ENCODE measurements at places on chromosomes 3 and 15.
A peak's percentile ranks its signal among the peaks of the same experiment; 100 is the strongest.

- DNase-seq, result no peak
Observed at GRCh38 chr3:150757364-150757763, 5.6 kb downstream of the SIAH2 start.

DNA sequence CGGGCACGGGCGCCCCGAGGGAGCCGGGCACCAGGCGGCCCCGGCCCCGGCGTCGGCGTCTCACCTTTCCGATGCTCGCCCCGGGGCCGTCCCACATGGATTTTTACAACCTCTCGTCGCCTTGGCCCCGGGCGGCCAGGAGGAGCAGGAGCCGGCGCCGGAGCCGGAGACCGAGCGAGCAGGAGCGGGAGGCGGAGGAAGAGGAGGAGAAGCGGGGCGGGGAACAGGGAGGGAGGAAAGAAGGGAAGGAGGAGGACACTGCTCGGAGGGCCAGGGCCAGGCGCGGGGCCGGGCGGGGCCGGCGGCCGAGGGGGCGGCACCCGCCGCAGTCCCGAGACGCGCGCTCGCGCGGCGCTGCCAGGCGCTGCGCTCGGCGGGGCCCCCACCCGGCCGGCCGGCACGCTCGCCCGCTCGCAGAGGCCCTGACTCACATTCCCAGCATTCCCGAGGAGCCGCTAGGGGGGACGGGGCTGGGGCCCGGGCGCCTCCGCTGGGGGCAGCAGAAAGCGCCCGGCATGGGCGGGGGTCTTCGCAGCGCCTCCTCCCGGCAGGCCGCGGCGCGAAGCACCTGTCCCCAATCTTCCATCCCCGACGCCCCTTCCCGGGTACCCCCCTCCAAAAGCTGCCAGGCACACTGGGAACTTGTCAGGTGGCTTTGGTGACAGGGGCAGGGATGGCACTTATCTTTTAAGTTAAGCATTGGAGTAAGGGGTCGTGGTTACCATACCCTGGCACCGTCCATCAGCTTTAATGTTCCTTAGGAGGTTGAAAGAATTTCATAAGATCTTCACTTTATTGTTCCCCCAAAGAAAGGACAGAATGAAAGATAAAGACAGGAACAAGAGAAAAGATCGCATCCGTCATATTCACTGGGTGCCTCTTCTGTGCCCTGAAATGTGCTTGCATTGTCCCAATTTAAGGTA, at the start of gene ERC2:
ERC2 (minus strand) TSS at position 284 of the 923 bp plus-strand sequence.
- DNase-seq, result no peak

- DNase-seq, result no peak
Observed at GRCh38 chr15:70526221-70526973, 237.0 kb downstream of the UACA start.

GRCh38 chr3:179410999-179411398, 40.3 kb downstream of the GNB4 start:
- no peak for DNase-seq

DNA sequence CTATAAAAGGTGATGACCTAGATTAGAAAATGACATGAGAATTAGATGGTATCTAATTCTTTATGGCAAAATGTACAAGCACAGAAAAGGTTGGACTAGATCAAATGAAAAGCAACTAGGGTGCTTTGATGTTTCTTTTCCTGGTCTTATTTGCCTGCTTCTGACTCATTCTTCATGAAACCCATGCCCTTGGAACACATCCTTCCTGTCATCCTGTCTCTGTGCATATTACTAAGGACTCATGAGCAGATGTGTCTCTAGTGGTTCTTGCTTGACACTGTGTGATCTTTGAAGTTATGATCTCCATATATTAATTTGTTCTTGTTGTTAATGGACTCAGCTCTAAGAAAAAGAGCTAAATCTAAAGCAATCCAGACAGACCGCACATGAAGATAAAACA, 314.0 kb downstream of the ERC2 start:
- DNase-seq, result no peak

- no peak for DNase-seq
Observed at GRCh38 chr3:27673701-27674100, 48.4 kb downstream of the EOMES start.

DNA sequence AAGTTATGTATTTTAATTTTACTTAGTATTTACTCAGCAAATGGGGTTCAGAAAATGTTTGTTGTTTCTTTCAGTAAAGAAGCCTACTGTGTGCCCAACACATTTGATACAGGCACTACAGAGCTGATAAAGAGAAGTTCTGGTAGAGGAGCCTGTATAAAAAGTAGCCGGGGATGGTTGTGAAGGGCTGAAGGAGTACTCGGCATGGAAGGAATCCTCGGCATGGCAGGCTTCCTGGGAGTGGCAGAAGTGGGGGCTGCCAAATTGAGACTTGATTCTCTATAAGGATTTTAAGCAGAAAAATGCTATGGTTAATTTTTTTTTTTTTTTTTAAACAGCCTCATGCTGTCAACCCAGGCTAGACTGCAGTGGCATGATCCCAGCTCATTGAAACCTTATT, 9.3 kb downstream of the ARL13B start:
- DNase-seq, result no peak

- no peak for DNase-seq
Observed at GRCh38 chr3:139101396-139101795, 56.7 kb upstream of the PRR23C start.

GRCh38 chr3:117054556-117054955, 345.0 kb downstream of the TUSC7 start:
- no peak for DNase-seq

DNA sequence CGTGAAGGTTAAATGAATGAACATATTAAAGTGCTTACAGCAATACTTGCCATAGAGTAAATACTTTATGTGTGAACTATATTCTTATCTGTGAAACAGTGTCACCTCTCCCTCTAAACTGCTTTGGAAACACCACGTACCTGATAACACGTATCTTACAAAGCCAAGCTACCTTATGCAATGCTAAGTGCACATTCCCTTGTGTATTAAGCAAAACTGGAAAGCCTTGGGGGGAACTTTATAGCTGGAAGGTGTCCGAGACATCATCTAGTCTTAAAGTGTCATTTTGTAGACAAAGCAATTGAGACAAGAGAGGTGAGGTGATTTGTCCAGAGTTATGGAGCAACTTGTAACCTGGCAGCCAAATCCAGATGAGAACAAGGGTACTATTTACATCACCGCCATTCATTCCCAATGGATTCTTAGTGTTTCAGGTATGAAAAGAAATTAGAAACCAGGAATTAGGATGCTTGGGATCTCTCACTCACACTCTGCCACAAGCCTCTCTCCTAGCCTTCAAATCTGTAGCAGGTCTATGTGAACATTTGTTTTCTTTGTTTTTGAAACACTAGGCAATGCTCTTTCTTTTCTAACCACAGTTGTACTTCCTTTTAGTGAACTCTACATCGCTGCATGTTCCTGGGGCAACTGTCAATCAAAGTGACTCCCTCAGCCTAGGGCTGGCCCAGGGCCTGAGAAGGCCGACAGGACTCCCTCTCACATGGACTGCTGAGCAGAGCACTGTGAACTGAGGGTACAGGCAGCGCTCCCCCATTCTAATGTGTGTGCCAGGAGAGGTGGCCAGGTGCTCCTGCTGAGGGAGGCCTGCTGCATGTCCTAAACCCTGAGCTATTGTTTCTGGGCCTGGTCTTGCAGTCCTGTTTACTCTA, 13.9 kb upstream of the MGLL start:
- no peak for DNase-seq

DNA sequence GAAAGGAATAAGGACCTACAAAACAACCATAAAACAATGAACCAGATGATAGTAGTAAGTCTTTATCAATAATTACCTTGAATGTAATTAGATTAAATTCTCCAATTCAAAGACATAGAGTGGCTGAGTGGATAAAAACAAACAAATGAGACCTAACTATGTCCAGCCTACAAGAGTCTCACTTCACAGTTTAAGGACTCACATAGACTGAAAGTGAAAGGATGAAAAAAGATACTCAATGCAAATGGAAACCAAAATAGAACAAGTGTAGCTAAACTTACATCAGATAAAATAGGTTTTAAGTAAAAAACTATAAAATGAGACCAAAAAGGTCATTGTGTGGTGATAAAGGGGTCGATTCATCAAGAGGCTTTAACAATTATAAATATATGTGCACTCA, 21.9 kb upstream of the NR1I2 start:
- DNase-seq, result no peak

DNA sequence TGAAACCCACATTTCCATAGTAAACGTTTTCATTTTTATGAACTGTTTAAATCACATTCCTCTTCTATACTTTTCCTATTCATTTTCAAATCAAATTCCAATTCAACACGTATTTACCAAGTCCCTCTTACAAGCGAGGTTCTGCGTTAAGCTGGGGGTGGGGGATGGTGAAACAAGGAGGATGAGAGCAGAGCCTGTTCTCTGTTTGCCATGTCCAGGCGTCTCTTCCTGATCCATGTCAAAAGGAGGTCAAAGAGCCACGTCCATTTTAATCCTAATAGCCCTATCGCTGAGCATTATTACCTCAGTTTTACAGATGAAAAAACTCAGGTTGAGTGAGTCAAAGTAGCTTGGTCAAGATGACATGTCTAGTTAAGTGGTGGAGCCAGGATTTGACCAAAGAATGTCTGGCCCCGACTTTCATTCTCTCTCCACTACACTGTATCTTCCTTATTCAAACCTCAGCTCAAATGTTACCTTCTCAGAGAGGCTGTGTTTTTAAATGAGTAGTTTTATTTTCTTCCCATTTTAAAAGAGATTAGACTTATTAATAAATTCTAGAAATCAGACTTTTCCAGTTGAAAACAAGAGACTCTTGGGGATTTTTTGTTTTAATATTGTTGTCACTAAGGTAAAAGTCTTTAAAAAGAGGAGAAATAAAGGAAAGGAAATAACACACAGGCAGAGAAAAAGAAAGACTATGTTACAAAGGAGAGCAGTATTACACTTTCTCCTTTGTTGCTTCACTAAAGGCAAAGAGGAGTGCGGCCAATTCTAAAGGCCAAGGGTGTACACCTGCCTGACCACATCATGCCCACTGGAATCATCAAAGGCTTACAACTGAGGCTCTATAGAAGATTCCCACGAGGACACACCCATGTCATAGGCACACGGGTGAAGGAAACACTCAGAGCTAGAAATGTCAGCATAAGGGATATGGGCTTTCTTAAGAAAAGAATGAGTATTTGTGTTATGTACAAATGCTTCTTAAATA, 42.4 kb downstream of the MYO5A start:
- no peak for DNase-seq

- no peak for DNase-seq
Observed at GRCh38 chr3:172630316-172630715, 80.6 kb downstream of the NCEH1 start.

- no peak for DNase-seq
Observed at GRCh38 chr15:48087844-48088243, 32.9 kb upstream of the SLC24A5 start.

- DNase-seq, result no peak
Observed at GRCh38 chr3:193029800-193030199, 112.1 kb upstream of the MB21D2 start.

GRCh38 chr3:47348411-47349154, 32.2 kb upstream of the PTPN23 start:
- no peak for DNase-seq

GRCh38 chr15:40340740-40341400, at the start of gene CCDC9B:
CCDC9B (minus strand) TSS chr15:40340939; CDS start chr15:40340819, 120 bp downstream.
- peak; percentile 95 for DNase-seq

DNA sequence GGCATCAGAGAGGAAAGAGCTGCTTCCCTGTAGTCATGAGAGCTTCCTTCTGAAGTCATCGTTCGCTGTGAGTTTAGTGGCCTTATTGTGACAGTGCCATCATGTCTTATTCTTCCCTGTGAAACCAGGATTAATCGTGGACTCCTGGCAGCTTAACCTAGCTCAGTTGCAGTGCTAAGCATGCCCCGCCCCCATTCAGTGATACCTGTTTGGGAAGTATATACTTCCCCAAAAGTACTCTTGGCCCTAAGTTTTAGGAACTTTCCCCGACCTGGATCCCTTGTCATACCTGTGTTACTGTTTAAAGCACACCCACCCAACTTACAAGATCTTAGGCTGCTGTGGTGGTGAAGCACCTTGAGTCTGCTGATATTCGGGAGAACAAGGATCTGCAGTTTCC, 32.1 kb upstream of the TIMP4 start:
- DNase-seq, result no peak

DNA sequence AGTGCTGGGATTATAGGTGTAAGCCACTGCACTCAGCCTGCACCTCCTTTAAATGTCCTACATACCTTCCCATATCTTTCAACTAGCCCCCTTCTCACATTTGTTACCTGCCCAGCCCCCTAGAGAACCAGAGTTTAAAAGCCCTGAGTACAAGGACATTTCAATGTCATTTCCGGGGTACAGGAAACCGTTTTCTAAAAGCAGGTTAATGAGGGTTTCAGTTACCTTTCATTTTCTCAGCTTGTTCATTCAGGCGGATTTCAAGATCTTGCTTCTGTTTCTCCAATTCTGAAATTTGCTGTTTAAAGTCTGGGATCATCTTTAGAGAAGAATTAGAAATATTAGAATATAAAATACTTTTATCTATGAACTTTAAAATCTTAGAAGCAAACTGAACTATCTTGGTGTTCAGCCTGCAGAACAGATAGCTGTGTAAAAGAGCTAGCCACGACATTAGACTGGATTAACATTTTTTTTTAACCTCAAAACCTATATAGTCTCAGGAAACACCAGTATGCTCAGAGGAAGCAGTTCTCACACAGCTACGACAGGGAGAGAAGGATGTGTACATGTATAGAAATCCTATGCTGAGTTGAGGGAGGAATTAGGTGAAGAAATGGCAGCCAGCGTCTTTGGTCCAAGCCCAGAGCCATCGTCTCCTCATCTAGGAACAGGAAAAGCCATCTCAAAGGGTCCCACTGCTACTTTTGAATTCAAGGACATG, 29.9 kb upstream of the GNB5 start:
- DNase-seq, result no peak

GRCh38 chr3:98855806-98856400, 45.6 kb downstream of the DCBLD2 start:
- DNase-seq, result no peak

DNA sequence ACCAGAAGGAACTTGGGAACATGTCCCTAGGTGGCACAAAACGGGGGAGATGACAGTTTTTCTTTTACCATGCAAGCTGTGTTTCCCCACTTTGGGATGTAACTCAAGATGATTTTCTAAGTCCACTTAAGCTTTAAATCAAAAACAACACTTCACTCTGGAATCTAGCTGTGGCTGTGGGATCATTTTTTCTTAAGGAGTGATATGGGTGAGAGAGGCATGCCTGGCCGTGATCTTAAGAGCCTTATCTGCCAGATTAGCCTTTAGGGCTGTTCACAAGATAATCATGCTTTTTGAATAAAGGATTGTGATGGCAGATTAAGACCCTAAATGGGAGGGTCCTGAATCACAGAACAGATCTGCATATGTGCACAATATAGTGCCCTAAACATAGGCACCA, 384.8 kb upstream of the SEMA6D start:
- no peak for DNase-seq

- DNase-seq, result no peak
Observed at GRCh38 chr3:108301695-108302404, 5.5 kb downstream of the HHLA2 start.

GRCh38 chr15:79540551-79540950, 108.4 kb downstream of the MINAR1 start:
- no peak for DNase-seq

All from cardiac septum (tissue), 1 donor.